NCI-H1417 treated with DMSO at 0.1 percent for 48 hours (cell line): ENCODE measurements at places on chromosomes 12 and 14.
A peak's percentile ranks its signal among the peaks of the same experiment; 100 is the strongest.

GRCh38 chr12:127245437-127245836, 1021.5 kb upstream of the TMEM132C start:
- DNase-seq = no peak

- no peak for DNase-seq
These were observed 154.9 kb downstream of the PELI2 start for GRCh38 chr14:56273155-56273554.

DNA sequence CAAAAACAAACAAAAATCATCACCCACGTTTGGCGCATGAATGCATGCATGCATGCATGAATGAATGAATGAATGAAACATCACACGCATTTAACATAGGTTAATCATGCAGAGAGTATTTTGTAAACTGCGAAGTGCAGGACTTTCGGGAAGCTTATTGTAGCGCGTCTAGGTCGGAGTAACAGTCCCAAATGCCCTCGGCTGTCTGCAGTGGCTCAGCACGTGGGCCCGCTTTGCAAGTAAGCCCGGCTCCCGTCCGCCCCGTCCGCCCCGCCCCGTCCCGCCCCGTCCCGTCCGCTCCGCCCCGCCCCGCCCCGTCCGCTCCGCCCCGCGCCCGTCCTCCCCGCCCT, 263 bp upstream of the IFT81 start:
- no peak for DNase-seq

DNA sequence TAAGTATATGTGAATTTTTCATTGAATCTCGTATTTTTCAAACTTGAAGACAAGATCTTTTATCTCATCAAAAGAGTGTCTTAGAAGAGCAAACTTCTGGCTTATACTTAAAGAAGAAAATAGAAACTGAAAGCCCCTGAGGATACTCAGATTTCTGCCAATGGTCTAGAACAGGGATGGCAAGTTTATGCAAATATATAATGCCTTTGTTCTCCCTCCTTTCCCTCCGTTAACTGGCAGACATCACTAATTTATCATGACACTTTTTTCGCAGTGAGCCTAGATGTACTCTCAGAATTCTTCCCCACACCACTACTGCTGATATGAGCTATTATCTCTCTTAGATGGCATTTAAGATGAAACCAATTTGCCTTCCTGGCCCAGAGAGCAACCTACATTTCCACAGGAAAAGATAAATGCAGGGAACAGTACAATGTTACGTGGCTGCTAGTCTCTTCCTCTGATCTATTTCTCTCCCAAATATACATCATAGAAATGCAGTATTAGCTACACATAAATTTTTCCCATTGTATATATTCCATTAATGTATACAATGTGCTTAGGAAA, 40.0 kb upstream of the DAAM1 start:
- DNase-seq = no peak

- DNase-seq = no peak
These were observed 30.4 kb downstream of the FAM222A start for GRCh38 chr12:109744026-109744425.

DNA sequence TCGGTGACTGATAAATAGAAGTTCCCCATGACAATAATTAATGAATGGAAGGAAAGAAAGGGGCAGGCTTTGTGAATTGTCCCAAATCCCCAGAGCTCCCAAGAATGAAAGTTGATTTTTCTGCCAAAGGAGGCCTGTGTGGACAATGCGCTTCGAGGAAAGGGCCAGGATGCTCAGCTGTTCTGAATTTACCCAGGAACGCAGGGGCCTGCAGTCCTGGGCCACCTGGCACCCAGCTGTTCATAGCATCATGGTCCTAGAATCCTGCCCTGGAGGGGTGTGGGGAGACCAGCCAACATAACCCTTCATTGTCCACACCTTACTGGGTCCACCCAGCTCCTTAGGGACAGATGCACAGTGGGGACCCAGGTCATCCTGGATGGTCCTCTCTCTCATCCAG, 587.5 kb downstream of the BCL11B start:
- no peak for DNase-seq

DNA sequence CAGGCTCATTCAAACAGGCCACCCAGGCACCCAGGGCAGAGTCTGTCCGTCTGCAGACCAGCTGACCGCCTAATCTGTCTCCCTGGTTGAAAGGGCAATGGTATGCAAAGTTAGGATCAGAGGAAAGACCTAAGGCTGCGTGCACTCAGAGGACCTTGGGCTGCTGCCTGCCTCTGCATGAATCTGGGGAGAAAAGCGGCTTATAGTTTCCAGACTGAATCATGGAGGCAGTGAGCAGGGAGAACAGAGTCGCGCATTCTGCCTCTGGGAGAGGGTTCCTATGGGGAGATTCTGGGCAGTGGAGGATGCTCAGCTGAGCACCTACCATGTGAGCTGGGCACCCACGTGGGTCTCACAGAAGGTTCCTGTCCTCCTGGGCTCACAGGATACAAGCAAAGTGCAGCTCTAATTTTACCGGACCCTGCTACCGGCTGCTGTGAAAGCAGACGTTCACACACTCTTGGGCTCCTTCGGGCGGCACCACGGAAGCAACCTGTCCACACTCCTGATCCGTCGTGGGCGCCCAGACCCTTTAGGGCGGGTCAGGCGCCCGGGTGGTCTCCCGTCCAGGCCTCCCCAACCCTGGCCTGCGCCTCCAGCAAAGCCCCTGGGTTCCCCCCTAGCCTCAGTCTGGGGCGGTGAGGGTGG, 772 bp downstream of the SCARB1 start:
- no peak for DNase-seq

DNA sequence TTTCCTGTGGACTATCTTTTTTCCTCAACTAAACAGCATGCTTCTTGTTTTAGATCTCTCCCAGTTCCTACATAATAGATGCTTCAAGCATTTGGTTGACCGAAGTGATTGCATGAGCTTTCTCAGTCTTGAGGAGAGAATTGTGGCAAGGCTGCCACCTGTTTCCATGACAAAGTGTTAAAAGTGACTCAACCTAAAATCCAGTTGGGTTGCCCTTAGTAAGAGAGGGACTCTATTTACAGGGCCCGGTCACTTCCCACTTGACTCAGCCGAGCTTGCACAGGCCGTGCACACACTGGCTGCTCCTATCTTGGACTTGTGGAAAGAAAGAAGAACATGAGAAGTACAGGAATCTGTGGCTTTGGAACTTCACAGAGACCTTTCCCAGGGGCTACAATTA, 2.1 kb upstream of the B4GALNT3 start:
- DNase-seq = no peak

DNA sequence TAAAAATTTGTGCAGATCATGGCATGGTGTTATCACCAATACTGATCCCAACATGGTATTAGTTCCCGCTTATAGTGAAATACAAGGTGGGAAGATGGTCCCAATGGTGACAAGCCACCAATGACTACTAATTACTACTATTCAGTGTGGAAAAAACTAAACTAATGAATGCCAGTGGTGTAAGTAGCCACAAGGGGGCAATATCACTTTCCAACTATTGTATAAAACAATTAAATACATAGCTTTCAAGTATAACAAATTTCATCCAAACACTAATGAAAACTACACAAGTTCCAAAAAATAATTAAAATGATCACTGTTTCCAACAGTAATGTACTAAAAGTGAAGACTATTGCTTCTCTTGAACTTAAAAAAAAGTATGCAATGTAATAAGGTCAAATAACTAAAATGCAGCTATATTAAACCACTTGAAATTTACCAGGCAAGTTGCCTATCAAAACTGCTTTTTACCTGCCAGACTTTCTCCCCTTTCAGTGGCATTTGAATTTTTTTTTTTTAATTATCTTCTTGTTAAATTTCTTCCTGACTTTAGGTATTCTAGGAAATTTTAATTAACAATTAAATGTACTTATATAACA, 58.0 kb downstream of the PAPLN start:
- peak; percentile 7 for DNase-seq
